ENCODE measurements at places on chromosomes 2 and 18.

DNA sequence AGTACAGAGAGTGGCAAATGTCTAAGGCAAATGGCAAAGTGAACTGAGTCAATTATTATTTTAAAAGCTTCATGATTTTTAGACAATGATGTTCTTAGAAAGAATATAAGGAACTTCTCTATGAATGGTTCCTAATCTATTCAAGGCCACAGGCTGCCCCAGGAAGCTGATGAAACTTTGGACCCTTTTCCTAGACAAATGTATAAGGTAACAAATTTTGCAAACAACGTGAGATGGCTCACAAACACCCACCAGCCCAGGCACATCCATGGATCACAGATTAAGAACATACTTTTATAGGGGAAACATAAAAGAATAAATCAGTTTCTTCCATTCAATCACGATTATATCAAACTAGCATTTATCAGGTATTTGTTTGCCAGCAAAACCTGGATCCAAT lies 659.0 kb downstream of the IRS1 start:
- DNase-seq = no peak

DNA sequence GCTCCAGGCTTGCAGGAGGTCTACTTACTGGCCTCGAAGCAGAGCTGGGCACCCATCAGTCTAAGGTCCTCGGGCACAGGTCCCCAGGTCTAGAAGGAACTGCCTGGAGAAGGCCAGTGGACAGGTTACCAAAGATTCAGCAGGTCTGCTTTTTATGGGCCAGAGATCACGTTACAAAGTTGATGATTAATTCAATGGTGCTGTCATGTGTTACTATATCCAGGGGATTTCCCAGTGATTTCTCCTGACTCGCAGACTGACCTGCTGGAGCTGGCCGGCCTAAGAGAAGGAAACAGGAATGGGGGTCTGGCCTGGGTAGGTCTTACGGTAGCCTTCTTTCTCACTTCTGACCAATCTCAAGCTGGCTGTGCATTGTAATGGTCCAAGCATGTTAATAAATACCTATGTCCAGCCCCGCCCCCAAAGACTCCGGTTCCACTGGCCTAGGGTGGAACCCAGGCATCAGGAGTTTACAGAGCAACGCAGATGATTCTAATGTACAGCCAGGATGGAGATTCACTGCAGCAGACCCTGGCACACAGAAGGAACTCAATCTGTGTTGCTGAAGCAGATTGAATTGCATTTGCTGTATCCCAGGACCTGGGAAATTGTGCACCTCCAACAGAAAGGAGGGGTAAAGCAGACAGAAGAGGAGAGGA lies at the start of gene NEURL3:
Gene NEURL3 (minus strand): TSS at position 127 of the 659 bp plus-strand sequence. CDS start 71 bp downstream, at position 56.
- DNase-seq = no peak

GRCh38 chr2:226743915-226744314 lies 55.7 kb downstream of the IRS1 start:
- DNase-seq = no peak

DNA sequence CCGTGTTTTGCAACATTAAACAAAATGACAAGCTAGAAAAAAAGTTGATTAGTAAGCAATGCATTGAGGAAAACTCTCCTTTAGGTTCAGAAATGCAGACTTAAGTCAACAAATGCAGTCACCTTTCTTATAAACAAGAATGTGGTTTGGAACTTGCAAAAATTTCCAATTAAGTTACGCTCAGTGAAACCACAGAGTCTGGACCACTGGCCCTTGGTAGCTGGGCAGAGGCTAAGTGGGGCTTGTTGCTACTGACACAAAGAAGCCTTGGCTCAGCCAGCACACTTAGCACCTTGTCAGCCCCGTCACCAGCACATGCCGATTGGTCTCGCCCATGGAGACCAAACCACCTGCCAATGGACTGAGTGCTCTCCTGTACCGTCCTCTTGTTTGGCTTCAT lies 53.0 kb downstream of the SMIM21 start:
- no peak for DNase-seq

DNA sequence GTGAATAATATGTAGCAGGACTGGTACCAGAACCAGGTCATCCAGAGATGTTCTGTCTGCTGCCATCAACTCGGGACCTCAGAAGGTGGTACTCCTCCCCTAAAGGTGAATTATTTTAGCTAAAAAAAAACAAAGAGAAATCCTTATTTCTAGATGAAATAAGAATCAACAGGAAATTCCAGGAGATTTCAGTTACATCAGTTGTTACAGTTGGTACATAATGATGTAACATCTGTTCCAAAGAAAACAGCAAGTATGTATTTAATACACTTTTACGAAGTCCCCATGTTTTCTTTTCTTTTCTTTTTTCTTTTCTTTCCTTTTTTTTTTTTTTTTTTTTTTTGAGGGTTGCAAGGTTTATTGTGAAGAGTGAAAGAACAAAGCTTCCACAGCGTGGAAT lies 33.6 kb upstream of the CD28 start:
- DNase-seq = no peak

GRCh38 chr18:25646971-25647370 lies 295.0 kb upstream of the ZNF521 start:
- no peak for DNase-seq

DNA sequence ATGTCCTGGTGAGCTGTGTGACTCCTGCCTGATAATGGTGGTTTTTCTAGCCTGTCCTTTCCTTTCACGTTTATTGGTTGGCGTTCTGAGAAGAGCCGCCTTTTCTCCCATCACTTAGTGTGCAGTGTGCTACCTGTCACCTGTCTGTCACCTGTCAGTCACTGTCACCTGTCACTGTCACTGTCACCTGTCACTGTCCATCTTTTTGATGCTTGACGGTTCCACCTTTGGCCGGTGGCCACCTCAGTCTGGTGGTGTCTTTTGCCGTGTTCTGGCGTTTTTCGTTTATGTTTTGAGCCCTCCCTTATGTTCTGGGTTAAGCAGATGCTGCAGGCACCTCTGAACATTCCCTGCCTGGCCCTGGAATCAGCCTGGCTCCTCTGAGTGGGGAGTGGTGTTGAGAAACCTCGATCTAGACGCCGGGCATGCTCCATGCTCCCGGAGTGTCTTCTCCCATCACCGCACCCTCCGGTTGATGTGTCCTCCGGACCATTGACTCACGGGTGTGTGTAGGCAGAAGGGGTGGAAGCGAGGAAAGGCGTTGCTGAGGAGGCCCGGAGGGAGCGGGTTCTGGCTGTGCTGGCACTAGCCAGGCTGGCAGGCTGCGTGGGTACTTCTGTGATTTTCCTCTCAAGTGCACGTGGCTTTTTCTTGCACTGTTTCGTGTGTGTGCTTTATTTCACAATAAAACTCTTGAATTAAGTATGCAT lies 20.7 kb downstream of the DTYMK start:
- no peak for DNase-seq
